Stimulated activated CD4-positive, alpha-beta T cell treated with anti-CD3 and anti-CD28 coated beads, TNF-alpha, amount 100 ng/mL, for 4 hours (primary cell): ENCODE measurements at places on chromosomes 7 and 10.

DNA sequence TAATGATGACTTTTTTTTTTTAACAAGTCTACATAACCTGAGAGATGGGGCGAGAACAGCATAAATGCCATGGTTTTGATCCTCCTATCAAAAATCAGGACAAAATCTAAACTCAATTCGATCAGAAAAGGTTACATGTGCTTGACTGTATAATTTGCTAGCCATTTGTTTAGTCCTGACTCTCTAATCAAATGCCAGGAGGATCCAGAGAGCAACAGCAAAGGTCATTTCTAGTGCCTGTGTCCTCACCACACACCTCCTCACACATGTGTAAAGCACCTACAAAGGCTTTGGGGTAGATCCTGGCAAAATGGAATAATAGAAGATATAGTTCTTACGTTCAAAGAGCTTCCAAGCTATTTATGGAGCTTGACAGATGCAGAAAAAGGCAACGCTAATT lies 11.0 kb upstream of the FAS start:
- DNase-seq = no peak

- no peak for DNase-seq
These were observed 34.7 kb downstream of the TOMM7 start for GRCh38 chr7:22787951-22788350.

- no peak for DNase-seq
These were observed 2.9 kb upstream of the IFRD1 start for GRCh38 chr7:112447406-112447805.

GRCh38 chr10:74645692-74646091 lies 180.7 kb upstream of the KAT6B start:
- DNase-seq = no peak

DNA sequence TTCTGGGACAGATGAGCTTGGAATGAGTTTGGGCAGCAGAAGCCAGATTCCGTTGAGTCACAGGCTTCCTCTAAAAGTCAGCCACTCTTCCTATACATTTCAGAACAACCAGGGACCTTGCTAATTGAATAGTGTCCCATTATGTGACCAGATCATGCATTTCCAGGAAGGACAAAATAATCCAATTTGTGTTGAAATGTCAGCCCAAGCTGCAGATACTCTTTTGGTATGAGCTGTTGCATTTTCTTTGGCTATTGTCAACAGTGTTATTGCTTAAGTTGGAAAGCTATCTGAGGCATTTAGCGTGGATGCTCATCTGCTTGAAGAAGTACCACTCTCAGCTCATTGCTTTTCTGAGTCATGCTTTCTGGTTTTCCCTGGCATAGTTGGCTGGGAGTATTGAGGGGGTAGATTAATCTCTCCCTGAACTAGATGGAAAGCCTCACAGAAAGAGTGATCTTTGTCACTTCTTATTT lies 223.7 kb upstream of the HABP2 start:
- no peak for DNase-seq

GRCh38 chr7:29335188-29336083 lies 140.9 kb downstream of the CHN2 start:
- DNase-seq = no peak

- DNase-seq = no peak
These were observed 34.8 kb downstream of the SLC25A13 start for GRCh38 chr7:96287132-96287531.

DNA sequence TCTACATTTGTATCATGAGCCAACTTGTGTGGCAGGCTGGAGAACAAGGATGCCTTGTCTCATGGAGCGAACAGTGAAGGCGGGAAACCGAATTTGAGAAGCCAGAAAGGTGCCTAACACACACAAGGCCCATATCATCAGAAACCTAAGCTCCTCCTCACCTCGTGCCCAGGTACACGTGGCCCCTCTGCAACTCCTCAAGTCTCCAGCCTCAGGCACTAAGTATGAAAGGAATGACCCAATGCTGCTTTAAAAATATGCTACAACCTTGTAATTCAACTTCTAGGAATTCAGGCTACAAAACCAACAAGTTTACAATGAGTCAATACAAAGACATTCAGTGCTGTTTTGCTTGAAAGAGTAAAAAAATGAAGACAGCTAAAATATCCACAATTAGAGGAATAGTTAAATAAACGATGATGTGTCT lies 95.7 kb downstream of the CDK6 start:
- no peak for DNase-seq

DNA sequence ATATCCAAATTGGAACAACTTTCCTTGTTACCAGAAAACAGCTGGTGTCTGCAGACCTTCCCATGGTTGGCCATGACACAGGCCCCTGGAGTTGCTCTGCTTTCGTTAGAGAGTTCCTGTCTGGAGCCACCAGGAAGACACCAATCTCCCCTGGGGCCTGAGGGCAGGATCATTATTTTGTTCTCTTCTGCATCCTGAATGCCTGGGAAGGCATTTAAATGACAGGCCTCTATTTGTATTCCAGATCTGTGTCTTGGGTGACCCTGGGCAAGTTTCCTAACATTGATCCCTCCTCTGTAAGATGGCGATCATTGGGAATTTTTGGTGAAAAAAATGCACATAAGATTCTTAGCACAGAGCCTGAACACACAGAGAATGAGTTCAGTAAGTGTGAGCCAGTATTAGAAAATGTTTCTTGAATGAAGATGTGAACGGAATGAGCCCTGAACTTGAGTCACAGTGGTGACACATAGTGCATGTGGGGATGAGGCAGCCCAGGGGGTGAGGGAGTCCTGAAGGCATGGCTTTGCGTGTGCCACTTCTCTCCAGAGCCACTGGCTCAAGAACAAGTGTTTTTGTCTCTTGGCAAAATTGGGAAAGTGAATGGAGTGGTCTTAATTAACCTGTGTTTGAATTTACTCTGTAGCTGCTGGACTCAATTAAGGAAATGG lies 28.4 kb downstream of the BMPER start:
- no peak for DNase-seq

GRCh38 chr10:3720228-3721019 lies 64.6 kb downstream of the KLF6 start:
- DNase-seq = no peak

- no peak for DNase-seq
These were observed 213.8 kb downstream of the DNAJB6 start for GRCh38 chr7:157550300-157551275.
